ENCODE measurements at places on chromosomes 2 and 18.

DNA sequence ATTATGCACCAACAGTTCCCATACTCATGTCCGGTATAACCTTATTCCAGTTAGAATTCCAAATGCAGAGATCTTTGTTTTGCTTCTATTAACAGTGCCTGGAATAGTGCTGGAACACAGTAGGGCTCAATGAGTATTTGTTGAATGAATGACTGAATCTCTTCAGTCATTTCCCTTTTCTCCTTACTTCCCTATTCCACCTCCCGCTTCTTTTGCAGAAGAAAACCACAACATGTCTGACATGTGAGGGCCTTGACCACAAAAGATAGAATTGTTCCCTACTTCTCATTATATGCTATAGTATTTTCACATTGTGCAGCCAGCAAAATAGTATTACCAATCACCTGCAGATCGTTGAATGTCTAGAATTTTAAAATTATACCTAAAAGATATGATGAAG lies 19.5 kb upstream of the HNRNPLL start:
- DNase-seq: no peak

DNA sequence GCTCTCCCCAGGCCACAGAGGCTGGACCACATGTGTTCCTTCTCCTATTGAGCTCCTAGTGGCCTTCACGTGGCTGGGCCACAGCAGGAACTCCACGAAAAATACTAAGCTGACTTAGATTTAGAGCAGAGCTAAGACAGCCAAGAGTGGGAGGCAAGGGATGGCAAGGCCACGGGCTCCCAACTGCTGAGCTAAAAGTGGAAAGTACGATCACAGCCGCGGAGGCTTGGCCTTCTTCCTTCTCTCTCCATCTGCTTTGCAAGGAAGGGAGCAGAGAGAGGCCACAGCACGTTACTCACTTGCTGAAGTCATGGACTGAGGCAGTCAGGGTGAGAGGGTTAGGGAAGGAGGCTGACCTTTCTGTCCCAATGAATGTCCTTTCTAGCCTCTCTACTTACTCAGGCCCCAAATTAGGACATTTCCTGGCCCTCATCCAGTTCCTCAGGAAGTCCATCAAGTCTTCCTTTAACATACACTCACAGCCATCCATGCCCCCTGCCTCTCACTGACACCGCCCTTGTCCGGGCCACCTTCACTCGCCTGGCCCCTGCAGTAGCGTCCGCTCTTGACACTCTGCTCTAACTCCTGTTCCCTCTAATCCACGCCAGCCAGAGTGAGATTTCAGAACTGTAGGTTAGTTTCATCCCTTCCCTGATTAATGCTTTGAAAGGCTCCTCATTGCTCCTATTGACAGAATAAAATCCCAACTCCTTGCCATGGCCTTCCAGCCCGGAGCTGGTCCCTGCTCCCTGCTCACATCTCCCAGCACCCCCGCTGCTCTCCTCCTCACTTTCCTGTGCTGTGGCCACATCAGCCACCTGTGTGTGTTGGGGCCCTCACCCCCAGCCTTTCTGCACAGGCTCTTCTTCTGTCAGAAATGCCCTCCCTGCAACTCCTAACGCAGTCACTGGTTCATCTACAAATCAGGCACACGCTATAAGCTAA lies 204.2 kb downstream of the CYP26B1 start:
- no peak for DNase-seq

GRCh38 chr2:86628091-86628522 lies 4.4 kb upstream of the RNF103 start:
- no peak for DNase-seq

DNA sequence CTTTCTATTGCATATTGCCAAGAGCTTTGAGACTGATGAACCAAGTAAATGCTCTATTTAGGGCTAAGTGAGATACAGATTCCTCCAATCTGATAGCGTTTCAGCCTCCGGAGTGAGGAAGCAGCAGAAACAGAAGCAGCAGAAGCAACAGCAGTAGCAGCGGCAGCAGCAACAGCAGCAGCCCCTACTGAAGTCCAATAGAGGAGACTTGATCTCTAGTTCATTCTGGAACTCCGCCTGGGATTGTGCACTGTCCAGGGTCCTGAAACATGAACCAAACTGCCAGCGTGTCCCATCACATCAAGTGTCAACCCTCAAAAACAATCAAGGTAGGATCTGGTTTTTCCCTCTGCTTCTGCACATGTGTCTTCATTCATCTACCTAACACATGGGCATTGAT lies at the start of gene DPP10:
Gene DPP10 (plus strand): TSS at position 132 of the 400 bp plus-strand sequence.
- DNase-seq: no peak

GRCh38 chr2:191676790-191677645 lies 918 bp upstream of the NABP1 start:
- DNase-seq: no peak

GRCh38 chr2:1707771-1708418 lies 36.4 kb downstream of the PXDN start:
- peak; percentile 23 for DNase-seq

GRCh38 chr2:86371527-86371926 lies 34.1 kb upstream of the REEP1 start:
- no peak for DNase-seq

GRCh38 chr18:74196220-74197119 lies 48.1 kb downstream of the TIMM21 start:
- DNase-seq: peak; percentile 73

- peak; percentile 37 for DNase-seq
These were observed 135.6 kb upstream of the ZNF236 start for GRCh38 chr18:76686737-76687231.

DNA sequence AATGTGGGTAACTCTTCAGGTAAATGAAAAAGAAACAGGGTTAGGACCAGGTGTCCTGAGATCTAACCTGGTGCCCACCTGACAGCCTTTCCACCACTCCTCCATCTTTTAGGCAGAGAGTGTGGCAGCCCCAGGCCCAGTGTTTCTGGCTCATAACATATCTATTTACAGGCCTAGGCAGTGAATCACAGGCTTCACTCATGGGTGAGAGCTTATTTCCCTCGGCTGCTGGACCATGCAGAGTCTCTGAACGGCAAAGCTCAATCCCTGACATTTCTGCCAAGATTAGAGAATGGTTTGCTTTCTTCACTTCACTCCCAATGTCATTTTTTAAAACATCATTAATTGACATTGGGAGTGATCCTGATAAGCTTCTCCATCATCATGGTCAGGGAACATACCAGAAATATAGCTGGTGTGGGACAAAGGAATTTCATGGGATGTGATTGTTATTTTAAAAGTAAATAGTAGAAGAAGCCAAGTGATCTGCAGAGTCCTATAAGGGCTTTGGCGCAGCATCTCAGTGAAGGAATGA lies 323.9 kb downstream of the SETBP1 start:
- DNase-seq: no peak

DNA sequence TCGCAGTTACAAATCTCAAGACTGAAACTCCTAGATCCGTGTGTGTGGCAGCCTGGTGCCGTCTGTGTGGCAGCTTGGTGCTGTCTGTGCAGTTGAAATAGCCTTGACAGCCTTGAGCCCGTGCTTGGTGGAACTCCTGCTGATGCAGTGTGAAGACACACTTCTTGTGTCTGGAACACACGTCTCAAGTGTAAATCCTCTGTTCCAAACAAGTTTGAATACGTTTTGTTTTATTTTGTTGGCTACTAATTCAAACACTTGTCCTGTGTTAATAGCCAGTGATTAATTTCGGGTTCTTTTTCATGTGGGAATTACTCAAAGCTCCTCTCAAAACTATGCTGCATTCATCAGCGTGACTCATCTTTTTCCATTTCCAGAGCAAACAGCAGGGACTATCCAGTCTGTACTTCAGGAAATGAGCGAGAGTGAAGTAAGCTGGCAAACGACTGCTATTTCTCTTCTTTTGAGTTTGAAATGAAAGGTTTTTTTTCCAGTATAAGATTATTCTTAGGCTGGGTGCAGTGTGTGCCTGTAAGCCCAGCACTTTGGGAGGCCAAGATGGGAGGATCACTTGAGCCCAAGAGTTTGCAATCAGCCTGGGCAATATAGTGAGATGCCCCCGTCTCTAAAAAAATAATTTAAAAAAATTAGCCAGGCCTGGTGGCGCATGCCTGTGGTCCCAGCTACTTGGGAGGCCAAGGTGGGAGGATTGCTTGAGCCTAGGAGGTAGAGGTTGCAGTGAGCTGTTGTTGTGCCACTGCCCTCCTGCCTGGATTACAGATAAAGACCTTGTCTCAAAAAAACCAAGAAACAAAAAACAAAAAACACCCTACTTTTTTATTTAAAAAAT lies 152.9 kb downstream of the SPP2 start:
- DNase-seq: peak; percentile 55

DNA sequence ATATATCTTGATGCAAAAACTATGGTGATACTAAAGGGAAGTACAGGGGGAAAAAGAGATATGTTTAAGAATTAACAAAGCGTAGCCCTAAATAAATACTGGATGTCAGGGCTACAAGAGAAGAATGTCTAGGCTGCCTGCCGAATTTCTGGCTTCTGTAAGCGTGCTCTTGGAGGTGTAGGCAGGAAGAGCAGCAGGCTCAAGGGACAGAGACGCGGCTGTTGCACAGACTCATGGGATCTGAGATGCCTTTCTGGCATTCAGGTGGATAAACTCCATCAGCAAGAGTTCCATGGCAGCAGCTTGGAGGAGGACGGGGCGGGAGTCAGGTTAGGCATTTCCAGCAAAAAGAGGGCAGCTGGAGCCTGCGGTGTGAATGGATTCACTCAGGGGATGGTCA lies 123.2 kb upstream of the TWIST2 start:
- no peak for DNase-seq

DNA sequence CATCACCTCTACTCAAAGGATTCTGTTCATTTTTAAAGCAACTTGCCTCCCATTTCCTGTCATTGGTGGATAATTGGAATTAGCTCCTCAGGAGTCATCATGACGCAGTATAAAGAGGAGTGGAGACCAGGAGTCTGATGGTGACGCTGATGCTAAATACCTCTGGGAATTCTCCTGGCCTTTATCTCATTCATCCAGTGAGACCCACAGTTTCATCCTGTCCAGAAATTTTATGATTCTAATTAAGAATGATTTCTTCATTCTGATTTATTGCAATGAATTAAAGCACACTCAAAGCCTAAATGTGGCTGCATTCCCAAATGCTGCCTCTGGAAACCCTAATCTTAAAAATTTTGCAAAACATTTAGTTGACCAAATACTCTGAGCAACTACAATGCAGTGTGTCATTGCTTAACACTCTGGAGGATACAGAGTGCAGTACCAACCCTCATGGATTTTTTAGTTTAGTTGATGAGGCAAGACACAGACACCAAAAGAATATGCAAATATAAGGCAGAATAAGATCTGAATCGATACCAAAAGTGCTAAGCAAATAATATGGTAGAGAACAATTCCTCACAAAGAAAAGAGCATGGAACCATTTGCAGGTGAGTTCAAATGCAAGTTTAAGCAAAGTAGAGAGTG lies 236.2 kb downstream of the ETAA1 start:
- no peak for DNase-seq

- DNase-seq: no peak
These were observed 448.1 kb upstream of the SMIM21 start for GRCh38 chr18:75875559-75875958.

GRCh38 chr2:16824472-16824871 lies 158.8 kb upstream of the CYRIA start:
- no peak for DNase-seq

GRCh38 chr18:55524353-55525073 lies 63.5 kb downstream of the TCF4 start:
- DNase-seq: no peak

DNA sequence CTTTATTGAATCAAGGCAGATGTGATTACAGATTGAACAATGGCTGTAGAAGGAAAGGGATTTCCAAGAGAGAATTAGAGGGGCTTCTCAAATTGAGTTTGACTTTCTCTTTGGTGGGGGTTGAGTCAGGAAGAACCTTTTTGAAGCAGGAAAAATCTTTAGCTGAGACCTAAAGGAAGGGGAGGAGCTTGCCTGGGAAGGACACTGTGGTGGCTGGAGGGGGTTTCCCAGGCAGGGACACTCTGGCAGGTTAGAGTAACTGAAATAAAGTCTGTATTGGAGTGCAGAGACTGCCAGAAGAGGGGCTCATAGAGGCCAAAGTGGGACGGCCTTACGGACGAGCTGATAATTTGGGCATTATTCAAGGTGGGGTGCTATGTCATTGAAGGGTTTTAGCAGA lies 69.3 kb downstream of the NEDD4L start:
- no peak for DNase-seq

- DNase-seq: no peak
These were observed 44.5 kb downstream of the TMEM131 start for GRCh38 chr2:97951155-97951680.

DNA sequence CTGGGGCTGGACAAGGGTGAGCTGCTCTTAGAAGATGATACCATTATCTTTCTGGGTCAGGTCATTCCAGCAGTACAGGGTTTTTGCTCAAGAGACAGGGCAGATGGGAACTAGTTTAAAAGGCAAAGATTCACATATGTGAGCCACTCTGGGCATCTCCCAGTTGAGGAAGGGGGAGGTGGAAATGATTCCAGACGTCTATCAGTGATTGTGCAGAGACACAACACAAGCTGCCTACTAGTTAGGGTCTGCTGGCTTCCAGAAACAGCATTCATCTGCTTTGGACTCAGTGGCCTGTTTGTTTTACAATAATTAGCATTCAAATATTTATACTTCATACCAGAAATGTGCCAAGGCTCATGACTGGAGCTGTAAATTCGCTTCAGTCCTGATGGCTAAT lies 32.3 kb downstream of the ST6GAL2 start:
- DNase-seq: no peak

- no peak for DNase-seq
These were observed 14.6 kb downstream of the TMEM163 start for GRCh38 chr2:134704173-134704572.

Measured in DMS153 (cell line).